ENCODE measurements at places on chromosomes 7 and 10.
A peak's percentile ranks its signal among the peaks of the same experiment; 100 is the strongest.

- DNase-seq = no peak
These were observed 82.5 kb downstream of the ZNF365 start for GRCh38 chr10:62456611-62457101.

GRCh38 chr7:32023376-32023775 is 46.8 kb downstream of the PDE1C start:
- no peak for DNase-seq

GRCh38 chr7:124033095-124033806 is 384 bp upstream of the TMEM229A start:
- DNase-seq = peak; percentile 4

DNA sequence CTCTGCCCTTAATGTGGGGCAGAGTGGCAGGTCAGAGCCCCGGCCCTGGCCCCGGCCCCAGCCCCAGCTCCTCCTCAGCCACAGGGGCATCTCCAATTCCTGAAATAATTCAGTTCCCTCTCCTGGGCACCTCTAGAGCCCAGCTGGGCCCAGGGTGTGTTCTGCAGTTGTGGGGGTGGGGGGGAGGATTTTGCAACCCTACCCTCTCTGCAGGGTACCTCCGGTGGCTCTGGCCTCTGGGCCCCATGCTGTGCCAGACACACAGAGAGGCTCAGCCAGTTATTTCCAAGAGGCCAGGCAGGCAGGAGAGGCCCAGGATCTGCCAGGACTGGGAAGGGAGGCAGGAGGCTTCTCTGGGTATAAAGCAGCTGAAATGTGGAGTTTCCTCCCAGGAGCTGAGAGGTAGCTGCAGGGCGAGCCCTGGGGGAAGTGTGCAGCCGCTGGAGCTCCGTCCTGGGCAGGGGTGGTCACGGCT is 47.9 kb downstream of the PWWP2B start:
- DNase-seq = no peak

DNA sequence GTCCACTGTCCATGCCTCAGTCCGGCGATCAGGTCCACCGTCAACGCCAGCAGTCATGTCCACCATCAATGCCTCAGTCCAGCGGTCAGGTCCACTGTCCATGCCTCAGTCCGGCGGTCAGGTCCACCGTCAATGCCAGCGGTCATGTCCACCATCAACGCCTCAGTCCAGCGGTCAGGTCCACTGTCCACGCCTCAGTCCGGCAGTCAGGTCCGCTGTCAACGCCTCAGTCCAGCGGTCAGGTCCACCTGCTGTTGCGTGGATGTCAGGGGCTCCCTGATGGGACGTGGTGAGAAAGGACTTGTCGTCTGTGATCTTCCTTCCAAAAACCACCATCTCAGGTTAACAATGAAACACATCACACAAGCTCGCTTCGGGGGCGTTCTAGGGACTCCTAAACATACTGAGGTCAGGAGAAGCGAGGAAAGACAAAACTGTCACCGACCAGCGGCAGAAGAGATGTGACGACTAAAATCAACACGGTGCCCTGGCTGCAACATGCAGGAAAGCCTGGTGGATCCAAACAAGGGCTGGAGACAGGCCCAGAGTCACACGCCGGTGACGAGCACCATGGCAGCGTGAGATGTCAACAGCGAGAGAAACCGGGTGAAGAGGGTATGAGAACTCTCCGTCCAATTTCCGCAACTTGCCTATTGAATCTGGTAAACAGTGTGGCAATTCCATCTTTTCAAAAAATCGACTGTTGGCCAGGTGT is 264.2 kb downstream of the MAD1L1 start:
- DNase-seq = no peak

DNA sequence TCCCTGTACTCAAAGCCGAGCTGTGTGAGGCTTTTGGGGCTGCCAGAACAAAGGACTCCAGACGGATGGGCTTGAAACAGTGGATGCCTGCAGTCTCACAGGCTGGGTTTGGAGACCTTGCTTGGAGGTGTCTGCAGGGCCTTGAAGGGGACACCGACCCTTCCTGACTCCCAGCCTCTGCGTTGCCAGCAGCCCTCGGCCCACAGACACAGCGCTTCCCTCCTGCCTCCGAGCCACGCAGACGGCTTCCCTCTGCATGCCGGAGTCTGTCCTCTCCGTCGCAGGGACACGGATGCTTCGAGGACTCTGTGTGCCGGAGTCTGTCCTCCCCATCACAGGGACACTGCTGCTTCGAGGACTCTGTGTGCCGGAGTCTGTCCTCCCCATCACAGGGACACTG is 524.7 kb downstream of the DNAJB6 start:
- no peak for DNase-seq

DNA sequence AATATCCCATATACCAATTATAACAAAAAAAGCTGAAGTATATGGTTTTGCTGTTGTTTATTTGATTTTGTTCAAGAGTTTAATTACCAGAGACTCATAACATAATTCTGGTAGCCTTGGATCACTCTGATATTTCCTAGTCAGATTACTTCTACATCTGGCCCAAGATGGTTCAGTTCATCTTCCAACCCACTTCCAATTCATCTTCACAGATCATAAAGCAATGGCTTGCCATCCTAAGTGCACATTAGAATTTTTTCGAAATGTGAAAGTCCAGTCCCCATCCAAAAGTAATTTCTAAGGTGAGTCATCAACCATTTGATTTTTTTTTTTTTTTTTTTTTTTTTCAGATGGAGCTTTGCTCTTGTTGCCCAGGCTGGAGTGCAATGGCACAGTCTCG is 8.0 kb upstream of the HIBADH start:
- no peak for DNase-seq

GRCh38 chr10:74227697-74228424 is 76.8 kb downstream of the ADK start:
- DNase-seq = no peak
